H7 (cell line): ENCODE measurements at places on chromosomes 3 and 15. TPM values are rescaled to one million over a fixed set of nuclear protein-coding genes. Genes with fewer than 3 reads are reported as not detected.
A peak's percentile ranks its signal among the peaks of the same experiment; 100 is the strongest.

GRCh38 chr15:82298520-82298919 lies 35.9 kb downstream of the SAXO2 start:
- DNase-seq = peak; percentile 28

DNA sequence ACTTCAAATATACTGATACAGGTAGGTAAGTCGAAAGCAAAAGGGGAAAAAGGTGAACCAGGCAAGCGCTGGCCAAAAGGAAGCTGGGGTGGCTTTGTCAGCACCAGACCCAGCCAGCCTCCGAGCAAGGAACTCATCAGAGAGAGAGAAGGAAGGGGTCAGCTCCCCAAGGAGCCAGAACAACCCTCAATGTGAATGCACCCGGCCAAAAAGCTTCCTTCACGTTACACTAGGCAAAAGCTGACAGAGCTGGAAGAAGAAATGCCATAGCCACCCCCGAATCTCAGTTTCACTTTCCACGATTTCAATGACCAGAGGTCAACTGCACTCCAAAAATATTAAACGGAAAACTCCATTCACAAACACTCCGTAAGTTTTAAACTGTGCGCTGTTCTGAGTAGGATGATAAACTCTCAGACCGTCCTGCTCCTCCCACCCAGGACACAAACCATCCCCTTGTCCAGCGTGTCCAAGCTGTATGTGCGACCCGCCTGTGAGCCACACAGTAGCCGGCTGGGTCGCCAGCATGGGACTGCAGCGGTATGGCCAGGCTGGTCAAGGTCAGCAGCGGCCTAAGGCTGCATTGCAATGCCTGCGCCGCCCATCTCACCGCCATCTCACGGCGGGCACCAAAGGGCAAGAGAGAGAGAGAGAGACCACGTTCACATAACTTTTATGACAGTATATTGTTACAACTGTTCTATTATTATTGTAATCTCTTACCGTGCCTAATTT lies 29.7 kb downstream of the CYFIP1 start:
- peak; percentile 19 for DNase-seq

- no peak for DNase-seq
Measured at GRCh38 chr3:171822431-171823106, 12.3 kb upstream of the PLD1 start.

ARL8B gene
- 30.7 and 39.6 TPM in 2 replicates for total RNA-seq

DNA sequence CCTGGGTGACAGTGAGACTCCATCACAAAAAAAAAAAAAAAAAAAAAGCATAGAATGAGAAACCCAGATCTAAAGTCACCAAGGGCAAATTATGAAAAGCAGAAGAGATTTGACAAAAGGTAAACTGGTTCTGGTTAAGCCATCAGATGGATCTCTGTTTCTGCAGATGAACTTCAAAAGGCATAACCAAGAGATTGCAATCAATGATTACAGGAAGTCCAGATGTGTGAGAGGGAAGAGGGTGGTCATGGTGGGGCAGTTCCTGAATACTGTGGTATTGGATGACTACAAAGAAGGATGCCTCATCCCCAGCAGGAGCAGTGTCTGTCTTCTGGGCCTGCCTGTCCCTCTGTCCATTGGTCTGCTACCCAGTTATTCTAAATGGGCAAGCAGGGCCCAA lies 3.8 kb downstream of the P4HTM start:
- DNase-seq = no peak

DNA sequence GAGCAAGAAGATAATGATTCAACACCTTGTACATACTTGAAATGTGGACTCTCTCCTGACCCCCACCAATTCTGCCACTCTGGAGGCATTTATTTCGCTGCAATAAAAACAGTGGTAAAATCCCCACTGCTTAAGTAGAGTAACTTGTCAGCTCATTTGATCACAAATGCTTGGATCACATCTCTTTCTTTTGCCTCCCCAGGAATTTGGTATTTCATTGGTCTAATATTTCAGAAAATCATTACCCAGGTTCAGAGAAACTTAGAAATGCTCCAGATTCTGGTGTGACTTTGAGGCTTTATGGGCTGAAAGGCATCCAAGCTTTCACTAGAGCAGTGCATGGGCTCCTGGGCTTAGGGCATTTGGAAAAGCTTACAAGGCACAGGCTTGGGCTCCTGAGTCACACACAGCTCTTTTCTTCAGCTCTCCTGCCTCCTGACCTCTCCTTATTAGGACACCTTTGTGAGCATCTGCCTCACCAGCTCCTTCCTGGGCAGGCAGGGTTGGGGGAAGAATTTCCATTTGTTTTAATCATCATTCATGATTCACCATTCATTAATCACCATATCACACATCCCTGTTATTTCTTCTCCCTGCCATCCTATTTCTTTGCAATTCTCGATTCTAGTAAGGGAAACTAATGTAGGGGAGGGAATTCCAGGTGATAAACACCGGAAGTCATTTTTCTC lies 22.5 kb downstream of the CDCP1 start:
- DNase-seq = no peak

MYH15 gene
- 0.07 and 0.15 TPM in 2 replicates for total RNA-seq

- no peak for DNase-seq
Measured at GRCh38 chr3:119500901-119501300, 2.6 kb downstream of the TIMMDC1 start.

DNA sequence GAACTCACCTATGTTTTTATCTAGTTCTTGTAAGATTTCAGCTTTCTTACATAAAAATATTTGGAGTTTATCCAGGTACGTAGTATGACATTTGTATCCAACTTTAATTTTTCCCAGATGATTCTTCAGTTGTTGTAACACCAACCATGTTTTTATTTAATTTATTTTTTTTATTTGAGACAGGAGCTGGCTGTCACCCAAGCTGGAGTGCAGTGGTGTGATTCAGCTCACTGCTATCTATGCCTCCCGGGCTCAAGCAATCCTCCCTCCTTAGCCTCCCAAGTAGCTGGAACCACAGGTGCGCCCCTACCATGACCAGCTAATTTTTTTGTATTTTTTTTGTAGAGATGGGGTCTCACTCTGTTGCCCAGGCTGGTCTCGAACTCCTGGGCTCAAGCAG lies 6.6 kb downstream of the XYLB start:
- no peak for DNase-seq

GRCh38 chr3:58066842-58067241 lies 58.6 kb downstream of the FLNB start:
- DNase-seq = no peak

DNA sequence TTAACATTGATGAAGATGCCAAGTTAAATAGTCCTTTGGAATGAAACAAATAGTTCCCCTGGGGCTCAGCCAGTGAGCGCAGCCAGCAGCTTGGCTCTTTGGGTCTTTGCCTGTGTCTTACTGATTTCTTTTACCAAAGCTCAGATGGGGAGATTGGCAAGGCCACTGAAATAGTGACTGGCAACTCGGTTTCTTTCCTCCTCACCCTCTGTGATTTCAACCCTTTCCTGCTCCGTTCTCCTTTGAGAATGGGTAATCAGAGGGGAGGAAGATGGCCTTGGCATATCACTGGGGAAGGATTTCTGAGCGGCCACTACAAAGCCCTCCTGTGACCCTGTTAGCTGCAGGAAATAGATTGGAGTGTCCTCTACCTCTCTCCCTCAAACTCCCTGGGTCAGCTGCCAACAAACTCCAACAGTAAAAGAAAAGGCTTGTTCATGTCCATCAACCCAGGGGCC lies 337.1 kb upstream of the LRRFIP2 start:
- DNase-seq = no peak

DNA sequence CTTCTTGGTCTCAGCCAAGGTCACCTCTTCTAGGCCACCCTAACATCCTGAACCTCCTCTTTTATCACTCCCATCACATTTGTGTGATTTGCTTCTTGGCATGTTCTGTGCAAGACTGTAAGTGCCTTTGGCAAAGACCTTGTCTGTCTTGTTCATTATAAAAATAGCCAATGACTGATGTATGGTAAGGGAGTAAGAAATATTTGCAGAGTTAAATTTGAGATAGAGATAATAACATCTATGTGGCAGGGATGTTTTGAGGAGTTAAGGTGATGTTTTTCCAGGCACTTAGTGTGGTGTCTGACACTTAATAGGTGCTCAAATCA lies 202.3 kb downstream of the CADPS start:
- DNase-seq = no peak

- DNase-seq = peak; percentile 96
Measured at GRCh38 chr3:134373271-134374104, 759 bp downstream of the AMOTL2 start.

GRCh38 chr15:59307165-59307537 lies 65.5 kb downstream of the MYO1E start:
- no peak for DNase-seq

DNA sequence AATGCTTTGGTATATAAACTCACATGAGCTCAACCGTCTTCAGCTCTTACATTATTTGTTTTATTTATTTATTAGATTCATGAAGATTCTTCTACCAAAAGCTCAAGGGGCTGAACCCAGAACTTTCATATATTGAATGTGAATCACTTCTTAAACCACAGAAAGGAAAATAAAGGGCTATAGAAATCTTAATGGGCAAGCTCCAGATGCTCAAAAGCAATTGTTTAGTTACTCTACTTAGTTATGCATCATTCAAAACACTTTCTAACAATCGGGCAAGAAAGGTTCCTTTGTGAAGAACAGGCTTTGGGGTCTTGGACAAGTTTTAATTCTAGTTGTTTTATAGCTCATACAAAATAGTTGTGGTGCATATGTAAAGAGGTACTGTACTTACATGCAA lies 380.2 kb downstream of the TIGIT start:
- DNase-seq = no peak

TIPIN gene
- 16.2 and 17.0 TPM in 2 replicates for total RNA-seq

DNA sequence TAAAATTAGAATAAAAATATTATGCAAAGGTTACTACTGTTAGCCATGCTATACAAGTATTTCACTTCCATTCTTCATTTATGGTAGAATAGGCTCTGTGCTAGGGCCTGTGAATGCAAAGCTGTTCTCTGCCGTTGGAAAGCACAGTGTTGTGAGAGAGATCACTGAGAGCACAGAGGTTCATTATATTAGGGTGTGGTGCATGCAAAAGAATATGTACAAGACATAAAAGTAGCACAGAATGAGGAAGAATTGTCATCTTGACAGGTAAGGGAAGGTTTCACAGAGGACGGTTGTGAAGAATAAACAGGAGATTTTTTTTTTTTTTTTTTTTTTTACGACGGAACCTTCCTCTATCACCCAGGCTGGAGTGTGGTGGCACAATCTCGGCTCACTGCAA lies 25.2 kb upstream of the FNDC3B start:
- DNase-seq = no peak

- peak; percentile 71 for DNase-seq
Measured at GRCh38 chr3:126488185-126488584, 12.5 kb upstream of the ZXDC start.

DNA sequence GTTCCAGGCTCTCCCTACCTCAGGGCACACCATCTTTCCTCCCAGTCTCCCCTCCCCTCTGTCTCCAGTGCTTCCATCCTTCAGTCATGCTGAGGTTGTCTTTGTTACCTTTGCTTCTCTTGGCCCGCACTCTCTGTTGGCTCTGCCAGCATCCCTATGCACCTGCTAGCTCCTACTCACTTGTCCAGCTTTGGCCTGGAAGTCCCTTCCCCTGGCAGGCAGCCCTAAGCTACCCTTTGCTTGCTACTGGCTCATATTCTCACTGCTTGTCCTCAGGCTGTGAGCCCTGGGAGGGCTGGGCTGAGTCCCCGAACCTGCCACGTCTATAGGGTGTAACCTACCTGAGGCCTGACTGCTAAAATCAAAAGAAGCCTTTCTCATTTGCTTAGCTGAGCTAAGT lies 122.7 kb downstream of the PGPEP1L start:
- no peak for DNase-seq
